ENCODE measurements at places on chromosomes 16 and 17.

DNA sequence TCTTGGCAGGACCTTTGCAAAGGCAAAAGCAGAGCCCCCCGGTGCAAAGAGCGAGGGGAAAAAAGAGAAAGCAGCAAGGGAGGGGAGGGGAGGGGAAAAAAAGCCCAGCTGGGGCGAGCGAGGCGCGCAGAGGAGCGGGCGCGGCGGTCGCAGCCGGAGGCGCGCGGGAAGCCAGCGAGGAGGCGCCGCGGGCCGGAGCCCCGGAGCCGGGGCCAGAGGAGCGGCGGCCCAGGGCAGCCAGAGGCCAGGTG is 129 bp downstream of the IRX5 start:
- DNase-seq, result no peak

DNA sequence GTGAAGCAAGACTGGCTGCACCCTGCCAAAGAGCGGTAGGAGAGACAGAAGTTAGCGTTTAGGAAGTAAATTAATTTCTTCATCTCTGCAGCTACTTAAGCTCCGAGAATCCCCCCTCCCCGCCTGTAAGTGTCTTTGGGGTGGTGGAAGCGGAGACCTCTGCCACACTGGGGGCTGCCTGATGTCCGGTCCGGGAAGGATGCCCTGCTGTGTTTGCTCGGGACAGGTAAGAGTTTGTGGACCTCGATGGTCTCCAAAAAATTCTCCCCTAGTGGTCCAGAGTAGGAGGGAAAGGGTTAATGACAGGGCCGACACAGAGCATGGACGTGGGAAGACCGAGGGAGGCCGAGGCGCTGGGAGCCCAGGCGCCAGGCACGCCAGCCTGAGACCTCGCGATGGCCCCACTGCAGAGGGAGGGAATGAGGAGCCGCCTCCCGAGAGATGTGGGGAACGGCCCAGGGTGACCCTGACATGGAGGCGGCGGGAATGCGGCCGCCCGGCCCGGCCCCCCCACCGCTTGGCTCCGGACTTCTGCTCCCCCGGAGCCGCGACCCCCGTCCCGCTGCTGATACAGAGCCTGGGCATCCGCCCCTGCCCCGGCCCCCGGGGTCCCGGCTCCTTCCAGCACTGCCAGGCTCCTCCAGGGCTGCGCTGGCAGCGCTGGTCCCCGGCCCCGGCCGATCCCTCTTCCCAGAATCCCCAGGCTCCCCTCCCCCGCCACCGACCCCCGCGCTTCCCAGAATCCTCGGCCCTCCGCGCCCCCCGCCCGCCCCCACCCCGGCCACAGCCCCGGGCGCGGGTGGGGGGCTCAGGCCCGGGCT is 680 bp downstream of the ZNF629 start:
- DNase-seq, result no peak

GRCh38 chr17:38341035-38341721 is 2.6 kb downstream of the GPR179 start:
- no peak for DNase-seq

DNA sequence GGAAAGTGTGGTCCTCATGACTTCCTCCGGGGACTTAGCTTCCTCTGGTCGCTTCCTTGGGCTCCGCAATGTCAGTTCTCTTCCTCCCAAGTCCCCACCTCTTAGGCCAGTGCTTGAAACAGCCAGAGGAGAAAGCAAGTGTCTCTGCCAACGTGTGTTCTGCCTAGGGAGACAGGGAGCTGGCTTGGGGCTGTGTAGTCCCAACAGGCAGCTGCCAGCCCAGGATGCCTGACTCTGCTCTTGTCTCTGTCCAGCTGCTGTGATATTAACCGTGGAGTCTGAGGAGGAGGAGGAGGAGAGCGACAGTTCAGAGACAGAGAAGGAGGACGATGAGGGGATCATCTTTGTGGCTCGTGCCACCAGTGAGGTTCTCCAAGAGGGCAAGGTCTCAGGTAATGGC is 13.5 kb upstream of the PLEKHG4 start:
- DNase-seq, result no peak

DNA sequence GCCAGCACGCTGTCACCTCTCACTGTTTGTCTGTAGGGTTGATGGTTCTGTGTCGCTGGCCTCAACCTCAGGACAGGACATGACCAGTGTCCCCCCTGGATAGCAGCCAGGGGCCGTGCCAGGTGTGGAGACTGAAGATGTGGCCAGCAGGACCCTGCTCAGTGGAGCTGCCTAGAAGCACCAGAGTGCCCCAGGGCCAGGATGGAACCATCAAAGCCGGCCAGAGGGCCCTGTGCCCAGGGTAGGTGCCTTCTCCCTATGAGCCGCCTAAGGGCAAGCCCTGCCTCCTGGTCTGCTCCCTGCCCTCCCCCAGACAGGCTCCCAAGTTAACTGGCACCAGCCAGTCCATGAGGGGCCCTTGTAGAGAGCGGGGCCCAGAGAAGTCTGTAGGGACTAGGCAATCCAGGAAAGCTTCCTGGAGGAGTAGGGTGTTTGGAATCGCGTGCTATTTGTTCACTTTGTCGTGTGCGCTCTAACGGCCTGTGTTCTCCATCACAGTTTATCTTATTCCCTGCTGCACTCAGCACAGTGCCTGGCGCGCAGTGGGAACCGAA is 546 bp upstream of the NDUFB10 start:
- no peak for DNase-seq

DNA sequence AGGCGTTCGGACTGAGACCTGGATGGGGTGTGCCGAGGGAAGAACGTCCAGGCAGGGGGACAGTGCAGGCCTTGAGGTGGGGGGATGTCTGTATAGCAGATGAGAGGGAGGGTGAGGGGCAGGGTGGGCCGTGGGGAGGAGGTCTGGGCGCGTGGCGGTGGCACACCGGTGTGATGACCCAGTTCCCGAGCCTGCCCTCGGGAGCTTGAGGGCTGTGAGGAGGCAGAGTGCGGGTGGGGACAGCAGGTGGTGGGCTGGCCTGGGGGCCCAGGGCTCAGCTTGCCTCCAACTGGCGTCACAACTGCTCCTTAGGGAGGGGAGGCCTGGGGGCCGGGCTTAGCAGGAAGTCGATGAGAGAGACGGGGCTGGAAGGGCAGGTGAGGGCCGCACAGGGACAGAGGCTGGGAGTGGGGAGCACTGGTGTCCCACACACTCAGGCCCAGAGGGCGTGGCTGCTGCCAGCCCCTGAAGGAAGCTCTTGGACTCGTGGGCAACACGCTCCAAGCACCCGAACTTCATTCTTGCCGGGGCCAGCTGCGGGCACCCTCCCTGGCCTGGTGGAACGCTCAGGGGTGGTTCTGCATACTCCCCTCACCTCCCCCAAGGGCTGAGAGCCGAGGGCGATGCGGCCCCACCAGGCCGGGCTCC is 6.5 kb downstream of the CACNA1H start:
- peak; percentile 95 for DNase-seq

GRCh38 chr16:88653101-88653500 is 2.2 kb upstream of the CYBA start:
- DNase-seq, result no peak

GRCh38 chr16:79847101-79847500 is 246.6 kb upstream of the MAF start:
- DNase-seq, result no peak

DNA sequence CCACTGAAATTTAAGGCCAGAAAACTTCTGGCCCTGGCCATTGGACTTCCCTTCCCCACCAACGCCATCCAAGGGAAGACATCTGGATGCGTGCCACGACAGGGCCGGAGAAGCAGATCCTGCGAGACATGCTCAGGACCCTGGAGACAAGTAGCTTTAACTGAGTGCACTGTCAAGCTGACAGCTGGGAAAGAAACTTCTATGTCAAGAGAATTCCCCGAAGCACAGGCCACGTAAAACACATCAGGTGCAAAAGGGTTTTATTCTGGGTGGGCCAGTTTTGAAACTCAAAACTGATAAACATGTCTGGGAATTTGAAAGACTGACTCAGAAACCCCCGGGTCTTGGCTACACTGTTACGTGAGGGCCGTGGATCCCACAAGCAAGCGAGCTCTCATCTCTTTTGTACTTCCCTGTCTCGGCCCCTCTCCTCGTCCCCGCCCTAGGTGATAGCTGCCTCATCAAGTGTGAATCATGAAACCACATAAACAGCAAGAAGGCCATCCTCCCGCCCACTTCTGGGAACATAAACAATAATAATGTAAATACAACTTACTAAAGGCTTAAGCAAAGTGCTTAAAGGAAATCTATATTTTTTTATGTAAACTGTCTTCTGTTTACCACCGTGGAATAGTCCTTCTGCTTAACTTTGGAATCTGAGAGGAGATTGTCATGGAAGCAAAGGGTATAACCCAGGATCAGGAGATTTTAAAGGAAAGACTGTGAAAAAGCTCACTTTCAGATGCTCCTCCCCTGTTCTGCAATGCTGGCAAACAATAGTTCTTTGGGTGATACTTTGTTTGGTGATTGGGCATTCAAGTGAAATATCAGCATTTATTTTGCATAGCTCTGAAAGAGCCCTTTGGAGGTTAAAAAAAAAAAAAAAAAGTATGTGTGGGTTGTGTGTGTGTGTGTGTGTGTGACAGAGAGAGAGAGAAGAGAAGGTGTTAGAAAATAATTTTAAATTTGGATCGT is 406.0 kb upstream of the MAF start:
- DNase-seq, result no peak

DNA sequence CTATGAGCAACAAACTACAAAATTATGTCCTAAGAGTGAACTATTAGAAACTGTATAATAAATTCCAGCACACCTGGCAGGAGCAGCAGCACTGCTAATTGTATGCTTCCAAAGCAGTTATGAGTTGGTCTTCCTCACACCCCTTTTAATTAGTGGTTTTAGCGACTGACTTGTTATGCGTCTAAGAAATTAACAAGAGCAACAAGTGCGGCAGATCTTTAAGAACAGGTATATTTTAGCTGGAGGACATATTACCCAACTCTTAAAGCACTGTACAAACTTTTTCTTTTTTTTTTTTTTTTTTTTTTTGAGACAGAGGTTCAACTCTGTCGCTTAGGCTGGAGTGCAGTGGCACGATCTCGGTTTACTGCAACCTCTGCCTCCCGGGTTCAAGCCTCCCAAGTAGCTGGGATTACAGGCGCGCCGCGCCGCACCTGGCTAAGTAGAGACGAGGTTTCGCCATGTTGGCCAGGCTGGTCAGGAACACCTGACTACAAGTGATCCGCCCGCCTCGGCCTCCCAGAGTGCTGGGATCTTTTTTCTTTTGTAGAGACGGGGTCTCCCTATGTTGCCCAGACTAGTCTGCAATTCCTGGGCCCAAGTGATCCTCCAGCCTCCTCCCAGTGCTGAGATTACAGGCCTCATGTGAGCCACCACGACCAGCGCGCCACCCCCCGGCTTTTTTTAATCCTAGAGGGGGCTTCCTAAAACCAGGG is 1.6 kb upstream of the FBXL20 start:
- no peak for DNase-seq

DNA sequence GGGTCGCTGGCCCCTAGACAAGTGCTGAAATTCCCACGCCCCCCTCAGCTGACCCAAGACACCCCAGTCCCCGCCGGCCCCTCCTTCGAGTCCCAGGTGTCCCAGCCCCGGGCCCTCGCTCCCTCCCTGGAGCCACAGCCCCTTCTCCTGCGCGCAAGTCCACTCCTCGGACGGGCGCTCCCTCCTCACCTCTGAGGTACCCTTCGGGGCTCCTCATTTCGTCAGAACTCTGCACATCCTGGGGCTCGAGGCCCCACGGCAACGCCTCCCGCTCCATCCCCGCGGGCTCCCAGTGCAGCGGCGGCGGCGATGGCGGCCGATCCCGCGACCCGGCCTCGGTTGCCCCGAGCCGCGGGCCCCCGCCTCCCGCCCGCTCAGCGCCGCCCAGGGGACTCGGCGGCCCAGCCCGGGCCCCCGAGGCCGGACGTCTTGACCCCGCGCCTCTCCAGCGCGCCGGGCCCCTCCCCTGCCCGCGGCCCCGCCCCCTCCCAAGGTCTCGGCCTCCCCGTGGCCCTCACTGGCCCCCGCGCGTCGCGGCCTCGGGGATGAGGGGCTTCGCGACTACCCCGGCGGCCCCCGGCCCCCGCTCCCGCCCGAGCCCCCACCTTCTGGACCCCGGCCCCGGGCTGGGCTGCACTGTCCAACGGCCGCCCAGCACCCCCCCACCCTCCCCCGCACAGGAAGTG is at the start of gene ZNF768:
Gene ZNF768, minus strand, starts transcription at position 430 of the 686 bp plus-strand sequence. Its CDS starts 153 bp downstream, at position 277.
- DNase-seq, result no peak

DNA sequence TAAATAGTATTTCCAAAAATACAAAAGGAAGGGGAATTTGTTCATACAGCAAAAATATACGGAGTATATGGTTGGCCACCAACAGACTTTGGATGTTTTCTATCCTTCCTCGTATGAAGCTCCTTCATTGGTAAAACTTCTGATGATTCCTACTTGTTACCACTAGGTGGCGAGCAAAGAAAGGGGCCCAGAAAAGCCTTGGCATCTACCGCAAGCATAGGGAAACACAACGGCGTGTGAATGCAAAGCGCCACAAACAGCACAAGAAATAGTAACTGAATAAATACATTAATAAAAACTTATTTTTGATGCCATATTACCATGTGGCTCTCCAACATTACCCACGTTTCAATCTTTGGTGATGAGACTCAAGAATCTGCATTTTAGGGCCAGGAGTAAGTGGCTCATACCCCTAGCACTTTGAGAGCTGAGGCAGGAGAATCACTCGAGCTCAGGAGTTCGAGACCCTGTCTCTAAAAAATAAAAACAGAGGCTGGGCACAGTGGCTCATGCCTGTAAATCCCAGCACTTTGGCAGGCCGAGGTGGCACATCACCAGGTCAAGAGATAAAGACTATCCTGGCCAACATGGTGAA is 34.5 kb downstream of the YWHAE start:
- peak; percentile 31 for DNase-seq

GRCh38 chr16:2429771-2430663 is 770 bp downstream of the CCNF start:
- DNase-seq, result peak; percentile 42

GRCh38 chr17:1916316-1916715 is 86.5 kb downstream of the RPA1 start:
- no peak for DNase-seq

GRCh38 chr16:87791295-87792204 is 25.8 kb upstream of the KLHDC4 start:
- no peak for DNase-seq

- DNase-seq, result peak; percentile 52
Measured at GRCh38 chr17:44628243-44629188, 27.8 kb upstream of the MEIOC start.

DNA sequence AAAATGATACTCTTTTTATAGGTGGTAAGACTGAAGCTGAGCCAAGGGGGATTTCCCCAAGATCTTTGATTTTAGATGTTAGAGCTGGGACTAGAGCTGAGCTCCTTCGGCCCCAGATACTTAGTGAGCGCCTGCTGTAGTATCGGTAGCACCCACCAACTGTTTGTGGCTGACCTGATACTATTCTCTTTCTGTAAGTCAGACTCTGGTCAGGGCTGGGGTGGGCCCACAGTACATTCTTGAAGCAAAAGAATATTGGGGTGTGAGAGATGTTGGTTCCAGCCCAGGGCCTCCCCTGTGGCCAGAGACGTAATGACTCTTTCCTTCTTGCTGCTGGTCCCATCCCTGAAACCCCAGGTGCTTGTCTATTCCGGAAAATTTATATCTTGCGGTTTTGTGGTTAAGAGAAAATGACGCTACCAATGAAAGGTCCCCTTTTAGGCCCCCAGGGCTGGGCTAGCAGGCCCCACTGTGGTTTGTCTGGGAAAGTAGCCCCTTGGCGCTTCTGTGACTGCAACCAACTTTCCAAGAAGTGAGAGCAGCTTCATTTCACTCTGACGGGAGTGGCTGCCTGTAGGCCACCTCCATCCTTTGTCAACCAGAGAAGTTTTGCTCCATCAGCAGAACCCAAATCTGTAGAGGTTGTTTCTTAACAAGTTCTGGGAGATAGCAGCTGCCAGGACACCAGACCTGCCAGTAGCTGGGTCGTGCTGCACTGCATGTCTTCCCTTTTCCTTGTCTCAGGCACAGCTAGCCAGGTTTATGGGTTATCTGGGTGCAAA is 86.4 kb upstream of the LGALS9 start:
- DNase-seq, result no peak
